ENCODE measurements at places on chromosomes 3 and 15.

- no peak for DNase-seq
Observed at GRCh38 chr15:101502572-101503295, 13.2 kb upstream of the PCSK6 start.

- no peak for DNase-seq
Observed at GRCh38 chr15:62950462-62950931, 92.0 kb upstream of the TPM1 start.

DNA sequence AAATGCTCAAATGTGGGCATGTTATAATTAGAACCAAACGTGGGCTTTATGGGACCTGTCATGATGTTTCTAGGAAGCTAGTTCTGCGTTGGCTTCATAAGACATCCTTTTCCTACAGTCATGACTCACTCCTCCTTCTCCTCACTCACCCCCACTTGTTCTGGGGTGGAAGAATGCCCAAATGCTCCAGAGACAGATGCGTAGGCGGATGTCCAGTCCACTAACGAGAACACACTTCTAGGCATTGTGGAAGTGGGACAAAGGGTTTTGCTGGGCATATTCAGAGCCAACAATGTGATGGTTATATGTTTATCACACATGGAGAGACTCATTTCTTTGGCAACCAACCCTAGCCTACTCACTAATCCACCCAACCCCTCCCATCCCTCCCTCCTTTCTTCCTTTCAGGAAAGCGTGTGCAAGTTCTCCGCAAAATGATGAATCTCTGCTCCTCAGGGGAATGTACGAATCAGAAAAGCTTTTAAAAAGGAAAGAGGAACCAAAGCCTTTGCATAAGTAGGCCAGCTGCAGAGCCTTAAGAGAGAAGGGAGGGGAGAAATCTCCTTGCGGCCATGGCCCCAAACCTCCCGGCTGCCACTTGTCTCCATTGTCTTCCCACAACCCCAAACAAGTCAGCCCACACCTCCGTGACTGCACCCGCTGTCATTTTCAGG lies 123.0 kb upstream of the SPRED1 start:
- DNase-seq = peak; percentile 100

GRCh38 chr15:86557018-86557550 lies 477.4 kb downstream of the AGBL1 start:
- DNase-seq = no peak

Measured in amniotic epithelial cell (primary cell).